ENCODE measurements at places on chromosomes 1 and 21.
A peak's percentile ranks its signal among the peaks of the same experiment; 100 is the strongest.

GRCh38 chr1:65067491-65068201, 80.4 kb upstream of the AK4 start:
- DNase-seq, result peak; percentile 40

DNA sequence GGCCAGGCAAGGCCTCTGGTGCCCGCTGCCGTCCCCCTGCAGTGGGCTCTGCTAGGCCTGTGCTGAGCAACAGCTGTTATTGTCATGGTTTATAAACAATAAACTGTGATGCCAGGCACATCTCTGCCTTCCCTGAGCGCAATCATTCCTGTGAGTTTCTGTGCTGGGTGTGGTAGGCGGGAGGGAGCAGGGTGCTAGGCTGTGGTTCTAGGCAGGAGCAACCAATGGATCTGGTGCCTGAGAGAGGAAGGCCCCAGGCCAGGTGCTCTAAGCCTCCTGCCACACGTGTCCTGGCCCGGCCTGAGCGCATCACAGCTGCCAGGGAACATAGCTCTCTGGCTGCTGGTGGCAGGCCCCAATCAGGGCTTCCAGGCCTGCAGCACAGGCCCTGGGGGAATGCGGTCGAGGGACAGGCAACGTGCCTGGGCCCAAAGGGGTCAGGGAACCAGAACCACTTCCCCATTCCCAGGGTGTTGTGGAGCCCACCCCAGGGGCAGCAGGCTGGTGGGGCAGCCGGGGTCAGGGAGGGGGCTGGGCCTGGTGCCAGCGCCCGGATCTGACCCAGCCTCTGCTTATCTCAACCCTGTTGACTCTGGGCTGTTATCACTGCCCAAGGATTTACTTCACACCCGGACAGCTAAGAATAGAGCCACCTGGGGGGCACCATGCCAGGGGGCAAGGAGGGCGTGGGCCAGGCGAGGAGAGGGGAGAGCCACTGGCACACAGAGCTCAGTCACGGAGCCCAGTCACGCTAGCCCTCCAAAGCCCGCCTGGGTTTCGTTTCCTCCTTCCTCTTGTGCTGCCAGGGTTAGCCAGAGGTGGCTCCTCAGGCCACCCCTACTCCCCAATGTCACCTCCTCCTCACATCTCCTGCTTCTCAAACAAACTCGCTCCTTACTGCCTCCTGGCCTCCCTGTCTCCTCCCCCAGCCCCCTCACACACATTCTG, 11.5 kb downstream of the TRIM46 start:
- peak; percentile 88 for DNase-seq

DNA sequence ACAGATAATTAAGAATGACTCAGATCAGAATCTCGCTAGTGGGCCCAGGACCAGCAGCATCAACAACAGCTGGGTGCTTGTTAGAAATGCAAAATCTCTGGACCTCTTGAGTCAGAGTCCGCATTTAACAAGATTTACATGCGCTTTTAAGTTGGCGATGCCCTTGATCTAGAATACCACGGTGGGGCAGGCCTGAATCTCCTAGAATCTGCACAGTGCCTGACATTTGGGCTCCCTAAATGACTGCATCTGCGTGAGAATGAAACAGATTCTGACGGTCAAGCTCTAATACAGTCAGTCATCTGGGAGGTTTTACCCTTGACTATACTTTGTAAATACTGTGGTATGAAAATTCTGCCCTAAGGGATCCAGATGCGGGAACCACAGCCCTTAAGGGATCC, 17.2 kb upstream of the RAB29 start:
- DNase-seq, result no peak

GRCh38 chr1:150548632-150549495, at the start of gene ADAMTSL4:
ADAMTSL4 (plus strand) TSS chr1:150549408; CDS start chr1:150552289, 2,881 bp downstream.
- DNase-seq, result peak; percentile 75

DNA sequence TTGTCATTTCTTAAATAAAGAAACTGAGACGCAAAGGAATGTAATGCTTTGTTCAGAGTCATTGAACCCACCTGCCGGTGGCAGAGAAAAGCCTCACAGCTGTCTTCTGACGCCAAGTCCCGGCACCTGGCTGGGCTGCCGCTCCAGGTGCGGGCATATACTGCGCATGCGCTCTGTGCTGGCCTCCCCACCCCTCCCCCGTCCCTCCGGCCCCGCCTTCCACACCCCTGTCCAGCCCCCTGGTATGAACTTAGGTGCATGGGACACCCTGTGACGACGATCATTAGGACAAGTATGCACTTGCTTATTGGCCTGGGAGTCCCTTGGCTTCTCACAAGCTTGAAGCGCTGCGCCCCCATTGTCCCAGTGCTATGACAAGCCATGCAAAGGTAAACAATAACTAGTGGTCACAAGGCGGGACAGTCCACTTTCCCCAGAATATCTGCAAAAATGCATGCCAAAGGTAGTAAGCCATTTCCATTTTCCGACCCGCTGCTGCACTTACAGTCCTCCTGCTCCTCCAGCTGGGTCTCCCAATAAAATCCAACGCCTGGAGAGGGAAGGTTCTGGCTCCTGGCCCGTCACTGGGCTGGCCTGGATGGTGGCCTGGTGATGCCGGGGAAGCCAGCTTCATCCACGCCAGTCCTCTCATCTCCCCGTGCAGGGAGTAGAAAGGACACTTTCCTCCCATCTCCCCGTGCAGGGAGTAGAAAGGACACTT, 100.4 kb downstream of the PSMG1 start:
- DNase-seq, result no peak

- DNase-seq, result no peak
Measured at GRCh38 chr1:202498542-202498941, 150.0 kb downstream of the PPP1R12B start.

GRCh38 chr1:199747984-199748383, 279.5 kb upstream of the NR5A2 start:
- DNase-seq, result no peak

- no peak for DNase-seq
Measured at GRCh38 chr1:12436817-12437599, 181.0 kb downstream of the DHRS3 start.

- DNase-seq, result no peak
Measured at GRCh38 chr21:37642493-37642892, 273.8 kb downstream of the KCNJ6 start.

GRCh38 chr1:23098463-23099170, 70.0 kb downstream of the LUZP1 start:
- peak; percentile 25 for DNase-seq

DNA sequence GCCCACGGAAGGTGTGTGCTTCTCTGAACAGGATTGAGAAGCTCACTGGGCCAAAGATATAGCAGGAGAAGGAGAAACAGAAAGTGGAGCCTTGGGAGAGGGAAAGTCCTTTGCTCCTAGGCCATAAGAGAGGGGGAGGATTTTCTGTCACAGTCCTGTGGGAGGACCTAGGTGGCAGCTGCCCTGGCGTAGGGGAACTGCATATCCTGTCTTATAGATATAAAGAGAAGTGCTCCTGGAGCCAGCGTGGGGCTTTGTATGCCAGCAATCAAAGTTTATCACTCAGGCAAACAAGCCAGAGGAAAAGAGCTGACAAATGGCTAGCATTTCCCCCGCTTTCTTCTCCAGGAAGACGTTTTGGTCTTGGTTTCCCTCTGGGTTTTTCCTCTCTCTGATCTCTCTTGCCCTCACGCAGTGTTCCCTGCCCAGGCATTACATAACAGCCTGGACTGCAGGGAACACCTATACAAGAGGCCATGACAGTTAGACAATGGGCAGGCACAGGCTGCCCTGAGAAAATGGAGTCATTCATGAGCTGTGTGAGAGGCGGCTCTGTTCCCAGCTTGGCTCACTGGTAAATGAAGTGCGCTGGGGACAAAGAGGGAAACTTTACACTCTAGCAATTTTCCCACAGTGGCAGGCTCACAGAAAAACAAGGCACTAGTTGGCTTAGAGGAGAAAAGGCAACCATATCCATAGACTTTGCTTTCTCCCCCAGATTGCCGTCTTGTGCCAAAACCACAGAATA, 52.5 kb upstream of the ZNF648 start:
- no peak for DNase-seq

DNA sequence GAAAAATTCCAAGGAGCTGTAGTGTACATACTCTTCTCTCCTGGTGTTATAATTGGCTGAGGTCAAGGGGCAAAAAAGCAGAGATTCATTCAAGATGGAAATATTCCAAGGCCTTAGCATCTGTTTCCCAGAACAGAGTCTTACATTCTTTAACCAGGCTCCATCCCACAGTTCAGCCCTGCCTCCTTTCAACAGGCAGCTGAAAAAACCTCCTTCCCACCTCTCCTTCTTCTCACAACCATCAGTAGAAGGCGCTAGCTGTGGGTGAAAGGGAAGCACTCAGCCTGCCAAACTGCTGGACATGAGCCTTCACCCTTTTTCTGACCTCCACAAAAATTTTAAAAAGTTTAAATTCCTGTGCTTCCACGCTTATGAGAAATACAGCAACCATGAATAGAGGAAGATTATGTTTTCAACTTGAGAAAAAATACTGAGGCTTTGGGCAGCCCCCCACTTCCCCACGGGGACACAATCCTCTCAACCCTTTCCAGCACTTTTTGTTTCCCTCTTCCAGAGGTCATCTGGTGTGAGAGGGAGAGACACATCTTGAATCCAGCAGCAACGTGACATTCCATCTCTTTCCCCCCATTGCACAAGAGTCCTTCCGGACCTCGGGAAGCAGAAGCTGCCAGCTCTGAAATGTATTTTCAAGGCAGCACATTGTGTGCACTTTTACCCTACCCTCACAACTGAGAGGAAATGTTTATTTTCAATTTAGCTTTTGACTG, 43.2 kb upstream of the FMO2 start:
- DNase-seq, result no peak

DNA sequence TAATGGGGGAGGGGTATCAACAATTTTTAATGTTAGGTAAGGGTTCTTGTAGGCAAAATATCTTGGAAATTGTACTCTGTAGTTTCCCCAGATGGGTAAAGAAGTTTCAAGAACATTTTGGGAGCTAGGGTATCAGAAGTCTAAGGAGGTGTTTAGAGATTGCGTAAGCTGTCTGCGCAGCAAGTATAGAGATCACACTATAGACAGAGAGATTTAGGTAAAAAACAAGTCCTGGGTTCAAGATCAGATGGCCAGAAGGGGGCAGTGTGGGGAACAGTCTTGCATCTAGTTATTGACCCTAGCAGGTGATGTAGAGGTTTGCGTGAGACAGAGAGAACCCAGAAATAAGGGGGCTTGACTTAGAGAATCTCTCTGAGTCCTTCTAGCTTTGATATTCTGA, 80.8 kb downstream of the S1PR1 start:
- no peak for DNase-seq

- no peak for DNase-seq
Measured at GRCh38 chr1:174797398-174797797, 202.3 kb upstream of the CACYBP start.

- DNase-seq, result no peak
Measured at GRCh38 chr1:70038025-70038424, 167.4 kb downstream of the LRRC40 start.

DNA sequence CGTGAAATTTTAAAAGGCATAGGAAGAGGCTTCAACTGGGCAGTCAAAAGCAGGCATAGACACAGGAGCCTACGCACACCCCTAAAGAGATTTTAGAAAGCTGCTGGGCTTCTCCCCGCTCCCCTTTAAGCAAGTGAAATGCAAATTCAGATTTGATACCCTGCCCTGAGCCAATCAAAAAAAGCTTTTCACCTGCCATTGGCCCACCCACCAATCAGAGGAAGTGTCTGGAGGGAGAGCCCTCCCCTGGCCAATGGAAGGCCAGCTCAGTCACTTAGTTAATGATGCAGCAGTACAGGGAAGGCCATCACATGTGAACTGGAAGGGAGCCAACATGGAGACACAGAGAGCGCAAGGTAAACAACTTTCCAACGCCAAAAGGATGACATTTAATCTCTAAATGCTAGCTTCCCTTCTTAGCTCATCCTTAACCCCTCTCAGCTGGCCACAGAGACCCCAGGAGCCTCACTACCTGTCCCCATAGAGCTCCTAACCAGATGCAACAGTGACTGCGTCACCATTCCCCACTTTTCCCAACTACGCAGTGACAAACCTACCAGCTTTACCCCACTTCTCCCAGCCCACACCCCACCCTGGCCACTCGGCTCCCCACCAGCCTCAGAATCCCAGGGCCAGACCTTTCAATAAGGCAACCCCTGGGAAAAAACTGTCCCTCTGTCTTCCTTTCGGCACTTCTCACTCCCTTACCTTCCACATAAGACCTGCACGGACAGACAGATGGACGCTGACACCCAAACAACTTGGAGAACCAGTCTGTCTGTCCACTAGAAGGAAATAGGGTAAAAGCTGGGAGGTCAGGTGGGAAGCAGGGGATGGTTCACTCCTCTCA, 71.0 kb downstream of the CD46 start:
- peak; percentile 85 for DNase-seq

GRCh38 chr21:35465741-35466140, 416.6 kb upstream of the RUNX1 start:
- no peak for DNase-seq

GRCh38 chr1:211606332-211606913, 27.5 kb upstream of the SLC30A1 start:
- DNase-seq, result no peak

- DNase-seq, result no peak
Measured at GRCh38 chr1:43331688-43332087, 5.9 kb upstream of the MPL start.

GRCh38 chr1:6278263-6278662, 17.4 kb upstream of the GPR153 start:
- DNase-seq, result no peak

DNA sequence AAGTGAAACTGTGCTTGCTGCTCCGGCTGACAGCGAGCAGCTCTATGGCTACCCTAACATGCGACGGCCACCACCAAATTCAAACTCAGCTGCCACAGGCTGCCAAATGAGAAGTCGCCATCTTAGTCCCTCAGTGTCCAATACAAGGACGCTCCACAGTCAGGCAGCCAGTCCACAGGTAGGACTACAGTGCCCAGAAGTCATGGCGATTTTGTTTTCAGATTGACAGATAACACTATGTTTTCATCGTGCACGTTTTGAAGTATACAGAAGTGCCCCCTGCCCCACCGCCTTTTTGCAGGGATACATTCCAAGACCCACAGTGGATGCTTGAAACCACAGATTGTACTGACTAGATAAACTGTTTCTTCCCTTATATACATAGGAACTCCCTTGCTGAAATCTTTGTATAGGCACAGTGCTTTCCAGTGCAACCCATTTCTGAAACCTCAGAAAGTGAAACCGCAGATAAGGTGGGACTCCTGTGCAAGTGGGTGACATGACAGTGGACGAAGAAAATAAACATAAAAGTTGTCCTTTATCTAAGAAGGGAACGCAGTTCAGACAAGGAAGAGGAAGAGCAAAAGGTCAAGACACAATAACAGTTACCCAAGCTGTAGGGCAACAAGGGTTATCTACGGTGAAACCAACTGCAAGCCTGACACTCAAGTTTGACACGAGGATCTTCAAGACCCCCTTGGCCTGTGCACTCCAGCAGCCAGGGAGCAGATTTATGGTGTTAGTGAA, 52.2 kb downstream of the STX6 start:
- DNase-seq, result no peak

GRCh38 chr1:62612770-62613169, 15.4 kb downstream of the ANGPTL3 start:
- no peak for DNase-seq

DNA sequence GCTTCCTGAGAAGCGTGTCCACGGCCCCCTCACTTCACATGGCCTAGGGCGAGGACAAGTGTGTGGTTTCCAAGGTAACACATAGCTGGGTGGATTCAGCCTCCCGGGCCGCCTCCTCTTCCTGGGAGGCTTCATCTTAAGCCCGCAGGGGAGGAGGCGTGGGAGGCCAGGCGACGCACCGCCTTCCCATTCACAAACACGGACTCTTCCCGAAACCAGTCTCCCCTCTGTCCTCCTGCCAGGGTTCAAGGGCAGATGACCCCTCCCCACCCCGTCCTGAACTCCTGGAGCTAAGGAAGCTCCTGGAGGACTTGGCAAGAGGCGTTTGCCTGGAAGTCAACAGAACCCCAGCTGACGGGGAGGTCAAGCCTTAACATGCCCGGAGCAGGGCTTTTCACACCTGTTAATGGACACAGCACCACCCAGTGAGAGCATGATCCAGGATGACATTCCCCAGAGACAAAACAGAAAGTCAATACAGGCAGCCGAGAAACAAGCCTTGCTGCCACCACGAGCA, 56.7 kb downstream of the KCNN3 start:
- no peak for DNase-seq
